ENCODE measurements at places on chromosomes 2 and 18.

GRCh38 chr2:26623541-26624495, 17.3 kb downstream of the CIB4 start:
- DNase-seq: no peak

- DNase-seq: no peak
Measured at GRCh38 chr2:20229322-20230113, 4.6 kb upstream of the SDC1 start.

DNA sequence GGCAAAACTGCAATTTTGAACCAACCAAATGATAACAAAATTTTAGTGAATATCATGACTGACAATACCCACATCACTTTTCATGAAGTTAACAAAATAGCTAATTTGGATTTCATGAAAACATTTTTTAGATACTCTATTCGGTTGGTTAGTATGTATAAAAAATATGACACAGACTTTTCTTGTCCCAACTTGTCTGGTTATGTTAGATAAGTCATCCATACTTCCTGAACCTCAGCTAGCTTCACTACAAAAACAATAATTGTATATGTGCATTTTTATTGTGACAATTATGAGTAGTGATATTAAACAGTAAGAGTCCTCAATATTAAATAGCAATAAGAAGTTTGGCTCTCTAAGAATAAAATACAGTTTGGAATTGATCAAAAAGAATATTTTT, 408.1 kb upstream of the DSEL start:
- DNase-seq: no peak

DNA sequence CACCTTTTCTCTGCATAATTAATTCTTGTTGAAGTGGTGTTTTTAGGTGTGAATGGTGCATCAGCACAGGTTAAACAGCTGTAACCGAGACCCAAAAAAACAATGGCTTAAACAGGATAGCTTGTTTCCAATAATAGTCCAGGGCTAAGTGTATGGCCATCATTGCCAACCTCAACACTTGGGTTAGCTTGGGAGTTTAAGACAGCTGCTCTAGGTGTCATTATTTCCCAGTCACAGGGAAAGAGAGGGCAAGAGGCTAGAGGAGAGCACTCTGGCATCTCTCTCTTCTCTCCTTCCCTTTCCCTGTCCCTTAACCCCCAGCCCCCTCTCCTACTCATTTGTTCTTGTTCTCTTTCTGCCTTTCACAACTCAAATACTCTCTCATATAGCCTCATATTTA, 21.1 kb downstream of the BIRC6 start:
- no peak for DNase-seq

GRCh38 chr2:37205689-37206341, 9.5 kb downstream of the CEBPZOS start:
- DNase-seq: no peak

GRCh38 chr2:127673291-127674069, 1.9 kb downstream of the LIMS2 start:
- no peak for DNase-seq

DNA sequence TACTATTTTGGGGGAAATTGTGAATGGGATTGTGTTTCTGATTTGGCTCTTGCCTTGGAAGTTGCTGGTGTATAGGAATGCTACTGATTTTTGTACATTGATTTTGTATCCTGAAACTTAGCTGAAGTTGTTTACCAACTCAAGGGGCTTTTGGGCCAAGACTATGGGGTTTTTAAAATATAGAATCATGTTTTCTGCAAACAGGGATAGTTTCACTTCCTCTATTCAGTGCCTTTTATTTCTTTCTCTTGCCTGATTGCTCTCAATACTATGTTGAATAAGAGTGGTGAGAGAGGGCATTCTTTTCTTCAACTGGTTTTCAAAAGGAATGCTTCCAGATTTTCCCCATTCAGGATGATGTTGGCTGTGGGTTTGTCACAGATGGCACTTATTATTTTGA, 1383.8 kb upstream of the ACVR2A start:
- no peak for DNase-seq

DNA sequence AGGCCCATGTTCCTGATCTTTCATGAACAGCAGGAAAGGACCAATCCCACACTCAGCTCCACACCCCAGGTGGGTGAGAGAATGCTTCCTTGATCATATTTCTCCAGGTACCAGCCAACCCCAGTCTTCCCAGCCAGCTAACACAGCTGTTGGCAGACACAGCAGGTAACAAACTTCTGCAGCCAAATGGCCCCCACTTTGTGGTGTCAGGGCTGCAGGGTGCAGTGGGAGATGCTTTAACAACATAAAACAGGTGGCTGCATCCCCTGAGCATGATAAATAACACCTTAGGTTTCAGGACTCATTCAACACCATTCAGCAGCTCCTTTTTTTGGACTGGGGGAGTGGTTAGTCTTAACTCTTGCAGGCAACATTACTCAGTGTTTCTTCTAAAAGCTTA, 76.7 kb upstream of the ACAA2 start:
- DNase-seq: no peak

DNA sequence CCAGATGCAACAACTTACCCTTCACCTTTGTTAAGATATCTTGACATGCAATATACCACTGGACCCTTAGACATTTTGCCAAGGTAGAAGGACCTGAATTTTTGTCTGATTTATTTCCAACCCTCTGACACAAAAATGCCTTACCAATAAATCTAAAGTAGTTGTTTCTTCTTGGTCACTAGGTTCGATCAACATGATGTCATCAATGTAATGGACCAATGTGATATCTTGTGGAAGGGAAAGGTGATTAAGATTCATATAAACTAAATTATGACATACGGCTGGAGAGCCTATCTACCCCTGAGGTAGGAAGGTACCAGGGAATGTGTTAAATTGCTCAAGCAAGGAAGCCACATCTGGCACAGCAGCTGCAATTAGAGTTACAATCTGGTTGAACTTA, 67.7 kb upstream of the SERPINE2 start:
- DNase-seq: no peak

- no peak for DNase-seq
Measured at GRCh38 chr2:42336361-42336965, 24.6 kb downstream of the COX7A2L start.

- DNase-seq: no peak
Measured at GRCh38 chr2:118049816-118050140, 35.9 kb upstream of the CCDC93 start.

DNA sequence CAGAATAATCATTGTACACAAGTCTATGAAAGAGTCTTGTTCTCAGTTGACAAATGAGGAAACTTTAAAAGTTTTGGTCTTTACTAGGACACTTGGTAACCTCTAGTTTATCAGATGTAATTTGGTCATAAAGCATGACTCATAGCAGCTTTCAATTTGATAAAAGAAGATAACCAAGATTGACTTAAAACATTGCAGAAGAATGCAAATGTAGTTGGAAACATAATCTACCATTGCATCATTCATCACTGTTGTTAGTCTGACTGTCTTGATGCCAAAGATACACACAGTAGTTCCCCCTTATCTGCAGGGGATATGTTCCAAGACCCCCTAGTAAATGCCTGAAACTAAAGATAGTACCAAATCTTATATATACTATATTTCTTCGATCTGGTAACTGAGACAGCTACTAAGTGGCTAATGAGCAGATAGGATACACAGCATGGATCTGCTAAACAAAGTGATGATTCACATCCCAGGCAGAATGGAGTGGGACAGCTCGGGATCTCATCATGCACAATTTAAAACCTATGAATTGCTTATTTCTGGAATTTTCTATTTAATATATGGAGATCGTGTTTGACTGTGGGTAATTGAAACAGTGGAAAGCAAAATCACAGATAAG, 131.4 kb upstream of the CCDC68 start:
- no peak for DNase-seq

DNA sequence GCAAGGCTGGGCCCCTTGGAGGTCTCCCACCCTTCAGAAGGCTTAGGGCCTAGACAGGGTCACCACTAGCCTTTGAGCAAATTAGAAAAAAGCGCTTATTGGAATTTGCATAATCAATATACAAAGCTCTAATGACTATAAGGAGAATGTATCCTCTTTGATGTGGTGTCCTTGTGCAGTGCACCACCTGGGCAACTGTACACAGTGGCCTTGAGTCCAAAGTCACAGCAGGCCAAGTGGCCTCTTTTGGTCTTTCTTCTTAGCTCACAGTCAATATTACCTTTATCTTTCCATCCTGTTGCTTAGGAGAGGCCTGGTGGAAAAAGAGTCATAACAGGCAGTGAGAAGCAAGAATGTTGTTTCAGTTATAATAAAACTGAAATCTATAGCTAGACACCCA, 19.7 kb upstream of the ST3GAL5 start:
- no peak for DNase-seq

- no peak for DNase-seq
Measured at GRCh38 chr18:67665266-67665665, 148.7 kb upstream of the DSEL start.

DNA sequence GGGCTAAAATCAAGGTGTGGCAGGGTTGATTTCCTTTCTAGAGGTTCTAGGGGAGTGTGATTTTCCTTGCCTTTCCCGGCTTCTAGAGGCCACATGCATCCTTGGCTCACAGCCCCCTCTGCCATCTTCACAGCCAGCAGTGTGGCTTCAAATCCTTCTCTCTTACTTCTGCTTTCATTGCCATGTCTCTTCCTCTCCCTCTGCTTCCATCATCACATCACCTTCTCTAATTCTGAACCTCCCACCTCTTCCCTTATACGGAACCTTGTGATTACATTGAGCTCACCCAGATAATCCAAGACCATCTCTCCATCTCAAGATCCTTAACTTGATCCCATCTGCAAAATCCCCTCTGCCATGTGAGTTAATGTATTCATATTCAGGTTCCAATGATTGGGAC, 56.2 kb upstream of the RMDN2 start:
- DNase-seq: no peak

DNA sequence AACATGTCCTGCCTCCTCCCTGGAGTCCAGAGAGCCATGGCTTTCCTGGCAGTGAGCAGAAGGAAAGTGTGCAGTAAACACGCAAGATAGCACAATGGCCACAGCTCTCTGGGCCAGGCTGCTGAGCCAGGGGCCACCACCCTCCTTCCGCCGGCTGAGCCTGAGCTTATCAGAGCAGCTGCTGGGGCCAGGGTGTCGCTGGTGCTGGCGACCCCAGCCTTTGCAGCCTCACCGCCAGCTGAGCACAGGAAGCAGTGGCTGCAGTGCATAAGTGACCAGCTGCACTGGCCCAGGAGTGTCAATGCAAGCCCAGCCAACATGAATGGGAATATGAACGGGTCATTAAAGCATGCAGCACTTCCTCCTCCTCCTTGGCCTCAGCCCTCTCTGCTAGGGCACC, 172.0 kb downstream of the ZFP36L2 start:
- DNase-seq: no peak

- DNase-seq: no peak
Measured at GRCh38 chr2:208713066-208713745, 306.6 kb downstream of the PTH2R start.

DNA sequence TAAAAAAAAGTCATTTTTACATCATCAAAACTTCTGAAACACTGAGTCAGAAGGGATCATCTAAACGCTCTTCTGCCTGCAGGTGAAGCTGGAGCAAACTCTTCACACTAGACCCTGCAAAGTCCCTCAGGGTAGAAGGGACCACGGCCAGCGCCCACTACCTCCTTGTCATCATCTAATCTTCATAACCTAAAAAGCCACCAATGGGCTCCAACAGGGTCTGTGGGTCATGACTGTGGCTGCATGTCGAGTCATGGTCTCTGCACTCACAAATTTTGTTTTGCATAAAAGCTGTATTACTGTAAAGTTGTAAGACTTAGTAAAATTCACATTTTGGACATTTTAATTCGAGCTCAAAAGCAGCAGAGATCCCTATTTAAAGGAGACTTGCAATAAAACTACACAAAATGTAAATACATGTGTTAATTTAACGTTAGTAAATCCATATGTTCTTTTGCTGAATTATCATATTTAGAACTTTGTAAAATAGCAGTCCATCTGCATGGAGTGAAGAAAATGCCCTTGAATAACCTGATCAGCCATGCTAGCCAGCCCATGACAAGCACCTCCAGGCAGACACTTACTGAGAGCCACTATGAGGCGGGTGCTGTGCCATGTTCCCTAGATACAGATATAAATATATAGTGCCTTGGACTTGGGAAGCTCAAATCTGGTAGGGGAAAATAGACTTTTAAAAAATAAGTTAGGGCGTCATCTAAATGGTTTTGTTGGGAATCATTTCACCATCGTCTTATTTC, 437.2 kb upstream of the LYPD1 start:
- DNase-seq: no peak

DNA sequence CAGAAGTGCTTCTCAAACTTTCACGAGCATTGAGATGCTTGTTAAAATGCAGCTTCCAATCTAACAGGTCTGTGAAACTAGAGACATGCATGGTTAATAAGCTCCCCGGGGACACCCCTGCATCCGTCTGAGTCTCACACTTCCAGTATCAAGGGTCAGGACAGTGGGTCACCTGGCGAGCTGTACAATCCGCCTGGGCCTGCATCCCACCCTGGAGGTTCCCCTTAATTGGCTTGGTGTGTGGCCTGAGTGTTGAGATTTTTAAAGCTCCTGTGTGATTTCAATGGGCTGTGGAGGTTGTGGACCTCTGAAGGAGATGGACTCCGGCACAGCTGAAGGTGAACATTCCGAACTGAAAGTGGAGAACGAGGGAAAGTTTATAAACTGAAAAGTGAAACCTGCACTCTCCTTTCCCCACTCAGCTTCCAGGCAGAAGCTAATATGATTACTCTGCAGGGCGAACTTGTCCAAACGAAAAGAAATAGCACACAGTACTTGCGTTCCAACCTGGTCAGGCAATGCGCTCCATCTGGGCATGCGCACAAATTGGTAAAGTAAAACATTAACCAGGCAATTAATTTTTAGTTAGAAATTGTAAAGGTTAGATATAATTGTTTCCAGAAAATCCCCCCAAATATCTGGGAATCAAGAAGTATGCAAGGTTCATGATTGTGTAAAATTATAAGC, 191.7 kb upstream of the ALKAL2 start:
- no peak for DNase-seq

DNA sequence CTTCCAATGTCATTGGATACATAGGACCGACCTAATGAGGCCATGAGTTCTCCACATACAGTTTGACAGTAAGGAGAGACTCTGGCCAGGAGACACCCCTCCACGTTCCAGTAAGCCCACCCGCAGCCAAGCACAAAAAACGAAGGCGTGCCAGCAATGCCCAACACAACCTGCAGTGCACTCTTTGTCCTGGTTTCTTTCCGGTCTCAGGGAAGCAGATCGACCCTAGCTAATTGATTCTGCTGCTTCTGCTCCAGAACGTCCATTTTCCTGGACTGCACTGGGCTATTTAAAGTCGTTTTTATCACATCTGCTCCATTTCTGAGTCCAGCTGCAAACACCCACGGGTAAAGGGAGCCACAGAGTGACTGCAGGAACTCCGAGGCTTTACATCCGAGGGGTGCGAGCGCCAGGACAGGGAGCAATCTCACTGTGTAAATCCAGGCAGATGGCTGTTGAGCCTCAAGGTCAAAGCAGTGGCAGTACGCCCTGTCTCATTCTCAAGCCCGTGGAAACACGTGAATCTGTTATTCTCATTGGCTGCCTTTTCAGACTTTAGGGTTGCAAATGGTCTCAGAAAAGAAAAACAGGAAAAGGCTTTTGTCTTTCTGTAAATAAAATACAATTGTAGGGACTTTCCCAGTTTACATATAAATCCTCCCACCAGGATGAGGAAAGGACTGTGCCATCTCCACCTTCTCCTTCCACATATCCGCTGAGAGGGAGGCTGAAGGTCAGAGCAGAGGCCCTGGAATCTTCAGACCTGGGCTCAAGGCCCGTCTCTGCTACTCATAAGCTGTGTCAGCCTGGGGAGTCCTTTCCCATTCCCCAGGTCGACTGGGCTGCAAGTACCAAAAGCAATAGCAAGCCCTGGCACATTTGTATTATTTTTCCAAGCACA, 40.7 kb downstream of the TMEM163 start:
- DNase-seq: no peak

- DNase-seq: no peak
Measured at GRCh38 chr2:206011018-206011614, 74.9 kb downstream of the INO80D start.
